ENCODE measurements at places on chromosomes 2 and 18. TPM values are rescaled to one million over a fixed set of nuclear protein-coding genes. Genes with fewer than 3 reads are reported as not detected.

CHN1 gene
- 44.3 TPM for total RNA-seq

HAAO gene
- 0.62 TPM for total RNA-seq

HOXD12 gene
- not detected for total RNA-seq

PSD4 gene
- total RNA-seq, result 4.2 TPM

FAM237A gene
- total RNA-seq, result not detected

ADAM23 gene
- total RNA-seq, result 18.9 TPM

C2orf68 gene
- 27.8 TPM for total RNA-seq

WDR7 gene
- total RNA-seq, result 132 TPM

SEPTIN10 gene
- total RNA-seq, result 114 TPM

PTPRM gene
- total RNA-seq, result 45.4 TPM

RIT2 gene
- total RNA-seq, result 21.8 TPM

DSG1 gene
- 0.16 TPM for total RNA-seq

NT5C1B gene
- total RNA-seq, result not detected

SULT1C2 gene
- total RNA-seq, result 0.62 TPM

SERPINB7 gene
- not detected for total RNA-seq

Data from occipital lobe (tissue), 3 donors.